B cell (primary cell): ENCODE measurements at places on chromosomes 5 and 9. TPM values are rescaled to one million over a fixed set of nuclear protein-coding genes. Genes with fewer than 3 reads are reported as not detected.
A peak's percentile ranks its signal among the peaks of the same experiment; 100 is the strongest.

The PCDHA5 gene
- not detected in 2 replicates for total RNA-seq

The IL33 gene
- not detected in 2 replicates for total RNA-seq

The GARIN3 gene
- not detected in 2 replicates for total RNA-seq

The RETREG1 gene
- total RNA-seq, result 11.4 and 12.9 TPM in 2 replicates

GRCh38 chr9:79731171-79731890, 159.6 kb downstream of the TLE4 start:
- no peaks in the 10 kb centered on the region for H3K36me3 ChIP-seq
- H3K4me1 ChIP-seq, result no peaks in the 10 kb centered on the region
- H3K4me3 ChIP-seq, result no peak overlapping the region
- no peaks in the 10 kb centered on the region for H3K27me3 ChIP-seq
- DNase-seq, result peak; percentile 10

- H3K4me1 ChIP-seq, result no peaks in the 10 kb centered on the region
- H3K27me3 ChIP-seq, result peaks cover 8% of the 10 kb centered on the region
- no peak overlapping the region for H3K4me3 ChIP-seq
- H3K27ac ChIP-seq, result no peak overlapping the region
These were observed 31.7 kb upstream of the STXBP1 start for GRCh38 chr9:127580366-127580765.

DNA sequence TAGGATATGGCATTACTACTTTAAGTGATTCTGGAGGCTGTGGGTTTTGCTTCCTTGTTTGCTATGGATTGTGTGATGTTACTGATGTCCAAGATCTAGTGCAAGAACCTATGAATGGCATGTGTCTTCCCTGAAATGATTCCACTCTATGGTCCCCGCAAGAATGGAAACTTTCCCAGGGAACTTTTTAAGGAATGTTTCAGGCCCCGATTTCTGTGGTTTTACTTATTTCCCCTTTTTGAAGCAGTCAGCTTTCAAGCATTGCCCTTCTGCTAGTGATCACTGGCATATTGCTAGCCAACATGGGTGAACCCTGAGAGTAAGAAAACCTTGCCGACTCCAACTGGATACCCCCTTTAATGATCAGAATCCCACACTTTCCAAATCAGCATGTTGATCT, 26.6 kb upstream of the CD180 start:
- no peaks in the 10 kb centered on the region for H3K36me3 ChIP-seq
- H3K27ac ChIP-seq, result peak overlapping the region; percentile 71
- peaks cover 31% of the 10 kb centered on the region for H3K4me1 ChIP-seq
- DNase-seq, result peak; percentile 53

GRCh38 chr9:110058304-110058953, 149.5 kb downstream of the C9orf152 start:
- DNase-seq, result peak; percentile 75
- no peak overlapping the region for H3K27ac ChIP-seq
- peaks cover 44% of the 10 kb centered on the region for H3K36me3 ChIP-seq
- peaks cover 57% of the 10 kb centered on the region for H3K4me1 ChIP-seq
- H3K27me3 ChIP-seq, result no peaks in the 10 kb centered on the region

GRCh38 chr5:158660726-158661125, 439.0 kb downstream of the EBF1 start:
- no peaks in the 10 kb centered on the region for H3K4me1 ChIP-seq
- H3K27me3 ChIP-seq, result no peaks in the 10 kb centered on the region
- no peaks in the 10 kb centered on the region for H3K36me3 ChIP-seq
- no peak for DNase-seq
- H3K4me3 ChIP-seq, result no peak overlapping the region

DNA sequence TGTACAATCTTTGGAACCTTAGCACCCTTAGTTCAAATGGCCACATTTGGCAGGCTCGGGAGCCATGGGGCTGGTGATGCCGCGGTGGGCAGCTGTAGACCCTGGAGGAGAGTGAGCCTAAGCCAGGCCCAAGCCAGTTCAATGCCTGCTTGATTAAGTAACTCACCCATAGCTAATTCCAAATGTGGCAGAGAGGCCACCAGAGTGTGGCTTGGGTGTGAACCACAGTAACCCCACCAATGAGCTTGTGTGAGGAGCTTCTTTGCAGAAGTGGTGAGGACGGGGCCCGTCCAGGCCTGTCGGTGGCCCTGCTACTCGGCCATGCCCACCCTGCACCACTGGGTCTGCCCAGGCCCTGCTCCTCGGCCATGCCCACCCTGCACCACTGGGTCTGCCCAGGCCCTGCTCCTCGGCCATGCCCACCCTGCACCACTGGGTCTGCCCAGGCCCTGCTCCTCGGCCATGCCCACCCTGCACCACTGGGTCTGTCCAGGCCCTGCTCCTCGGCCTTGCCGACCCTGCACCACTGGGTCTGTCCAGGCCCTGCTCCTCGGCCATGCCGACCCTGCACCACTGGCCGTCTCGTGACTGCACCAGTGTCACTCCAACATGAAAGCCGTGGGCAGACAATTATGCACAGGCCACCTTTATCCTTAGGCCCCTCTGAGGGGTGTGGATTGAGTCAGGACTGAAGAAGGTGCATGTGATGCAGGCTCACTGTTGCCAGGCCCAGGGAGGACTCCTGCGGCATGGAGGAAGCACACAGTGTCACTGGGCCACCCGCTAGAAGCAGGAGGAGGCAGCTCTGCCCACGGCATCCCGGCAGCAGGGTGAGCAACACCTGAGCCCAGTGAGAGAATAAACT, 75.4 kb downstream of the MRPL36 start:
- H3K27ac ChIP-seq, result no peak overlapping the region
- no peak for DNase-seq
- H3K4me3 ChIP-seq, result no peak overlapping the region
- no peaks in the 10 kb centered on the region for H3K36me3 ChIP-seq

- no peak for DNase-seq
- H3K27ac ChIP-seq, result no peak overlapping the region
- H3K4me1 ChIP-seq, result peaks cover 4% of the 10 kb centered on the region
- H3K27me3 ChIP-seq, result no peaks in the 10 kb centered on the region
- no peaks in the 10 kb centered on the region for H3K36me3 ChIP-seq
These were observed 45.2 kb downstream of the UBE2QL1 start for GRCh38 chr5:6493681-6494454.

GRCh38 chr9:136151214-136151804, 32.6 kb upstream of the TMEM250 start:
- H3K27ac ChIP-seq, result no peak overlapping the region
- H3K4me3 ChIP-seq, result no peak overlapping the region
- DNase-seq, result no peak
- no peaks in the 10 kb centered on the region for H3K27me3 ChIP-seq
- H3K36me3 ChIP-seq, result no peaks in the 10 kb centered on the region

GRCh38 chr5:5886812-5887486, 464.5 kb downstream of the ICE1 start:
- DNase-seq, result peak; percentile 58
- no peaks in the 10 kb centered on the region for H3K36me3 ChIP-seq
- H3K27me3 ChIP-seq, result no peaks in the 10 kb centered on the region

DNA sequence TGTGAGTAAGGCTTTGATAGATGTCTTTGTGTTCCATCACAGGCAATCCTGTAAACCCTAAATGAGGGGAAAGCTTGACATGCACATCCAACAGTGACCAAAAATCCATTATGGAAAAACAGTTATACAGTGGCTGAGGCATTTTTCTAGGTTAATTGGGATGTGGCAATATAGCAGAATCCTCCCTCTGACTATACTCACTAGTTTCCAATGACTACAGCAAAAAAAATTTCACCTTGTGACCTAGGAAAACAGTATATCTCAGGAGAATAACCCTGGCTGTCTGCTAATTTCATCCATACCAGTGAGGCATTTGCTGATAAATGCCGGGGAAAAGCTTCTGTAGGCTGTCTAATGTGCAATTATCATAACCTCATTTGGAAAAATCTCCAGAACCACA, 49.9 kb upstream of the SNCAIP start:
- no peak for DNase-seq
- no peaks in the 10 kb centered on the region for H3K27me3 ChIP-seq
- no peak overlapping the region for H3K4me3 ChIP-seq

DNA sequence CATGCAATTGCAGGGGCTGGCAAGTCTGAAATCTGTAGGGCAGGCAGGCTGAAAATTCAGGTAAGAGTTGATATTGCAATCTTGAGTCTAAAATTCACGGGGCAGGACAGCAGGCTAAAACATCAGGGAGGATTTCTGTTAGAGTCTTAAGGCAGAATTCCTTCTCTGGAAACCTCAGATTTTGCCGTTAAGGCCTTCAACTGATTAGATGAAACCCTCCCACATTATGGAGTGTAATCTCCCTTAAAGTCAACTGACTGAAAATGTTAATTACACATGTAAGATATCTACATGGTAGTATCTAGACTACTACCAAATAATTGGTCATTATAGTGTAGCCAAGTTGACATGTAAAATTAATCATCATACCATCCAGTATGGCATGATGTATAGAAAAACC, 3.1 kb upstream of the ZNF169 start:
- no peaks in the 10 kb centered on the region for H3K36me3 ChIP-seq
- H3K27me3 ChIP-seq, result peaks cover 6% of the 10 kb centered on the region
- no peak for DNase-seq
- H3K27ac ChIP-seq, result no peak overlapping the region
- H3K4me1 ChIP-seq, result peaks cover 19% of the 10 kb centered on the region
